Renal cortical epithelial cell (primary cell): ENCODE measurements at places on chromosomes 16 and 17. TPM values are rescaled to one million over a fixed set of nuclear protein-coding genes. Genes with fewer than 3 reads are reported as not detected.

DNA sequence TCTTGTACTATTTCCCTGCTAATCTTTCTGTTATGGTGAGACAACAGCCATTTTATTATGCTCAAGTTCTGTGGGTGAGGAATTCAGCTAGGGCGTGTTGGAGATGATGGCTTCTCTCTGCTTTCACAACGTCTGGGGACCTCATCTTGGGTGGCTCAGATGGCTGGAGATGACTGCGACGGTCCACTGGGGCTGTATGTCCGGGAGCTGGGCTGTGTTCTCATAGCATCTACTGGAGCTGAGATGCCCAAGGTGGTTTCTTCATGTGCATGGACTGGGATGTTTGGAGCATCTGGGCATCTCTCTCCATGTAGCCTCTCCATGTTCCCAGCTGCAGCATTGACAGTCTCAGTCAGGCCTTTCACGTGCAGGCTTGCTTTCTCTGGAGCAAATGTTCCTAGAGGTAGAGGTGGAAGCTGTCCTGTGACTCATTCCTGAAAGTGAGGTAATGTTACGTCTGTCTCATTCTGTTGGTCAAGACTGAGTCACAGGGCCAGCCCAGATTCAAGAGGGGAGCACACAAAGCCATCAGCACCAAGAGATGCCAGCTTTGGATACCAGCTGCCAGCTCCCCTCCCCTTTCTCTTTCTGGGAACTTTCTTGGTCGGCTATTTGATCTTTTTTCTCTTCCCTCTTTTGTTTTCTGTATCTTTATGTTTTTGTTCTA lies 96.2 kb downstream of the RAP1GAP2 start:
- peak; percentile 96 for DNase-seq

DNA sequence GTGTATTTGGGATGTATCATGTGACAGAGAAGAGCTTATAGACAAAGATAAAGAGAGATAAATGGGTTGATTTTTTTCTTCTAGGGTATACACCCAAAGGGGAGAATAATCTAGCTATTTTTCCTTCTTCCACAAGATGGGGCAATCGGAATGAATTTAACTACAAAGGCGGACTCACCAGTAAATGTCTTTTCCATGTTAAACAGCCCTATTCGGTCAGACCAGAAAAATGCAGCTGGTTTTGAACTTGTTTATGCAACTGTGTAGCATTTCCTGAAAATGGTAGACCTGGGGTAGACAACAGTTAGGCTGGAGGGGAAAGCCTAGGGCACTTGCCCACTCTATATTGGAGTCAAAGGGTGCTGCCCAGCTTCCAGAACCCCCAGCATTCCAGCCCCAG lies 477.1 kb downstream of the TOX3 start:
- peak; percentile 65 for DNase-seq

PSME3IP1 gene
- 92.2 and 93.6 TPM in 2 replicates for total RNA-seq

PPP1R1B gene
- 0.15 TPM in 1 of 2 replicates, not detected in the other for total RNA-seq

PRR15L gene
- 0.85 and 6.9 TPM in 2 replicates for total RNA-seq
